ENCODE measurements at places on chromosomes 2 and 18.

DNA sequence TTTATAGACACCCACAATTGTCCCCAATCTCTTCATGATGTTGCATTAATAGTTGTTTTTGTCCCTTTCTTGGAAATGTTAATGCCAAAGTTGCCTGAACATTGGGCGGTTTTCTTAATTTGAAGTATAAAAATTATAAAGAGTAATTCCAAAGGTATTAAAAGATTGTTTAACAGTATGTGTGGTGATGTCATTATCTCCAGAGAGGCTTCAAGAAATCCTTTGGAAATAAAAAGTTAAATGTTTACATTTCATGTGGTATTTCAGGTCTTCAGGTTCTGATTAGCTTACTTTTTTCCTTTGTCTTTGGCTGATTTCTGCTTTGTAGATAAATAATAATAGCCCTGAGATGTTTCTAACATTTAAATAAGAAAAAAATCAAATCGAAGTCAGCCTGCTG is 29.3 kb upstream of the NOSTRIN start:
- no peak for DNase-seq

DNA sequence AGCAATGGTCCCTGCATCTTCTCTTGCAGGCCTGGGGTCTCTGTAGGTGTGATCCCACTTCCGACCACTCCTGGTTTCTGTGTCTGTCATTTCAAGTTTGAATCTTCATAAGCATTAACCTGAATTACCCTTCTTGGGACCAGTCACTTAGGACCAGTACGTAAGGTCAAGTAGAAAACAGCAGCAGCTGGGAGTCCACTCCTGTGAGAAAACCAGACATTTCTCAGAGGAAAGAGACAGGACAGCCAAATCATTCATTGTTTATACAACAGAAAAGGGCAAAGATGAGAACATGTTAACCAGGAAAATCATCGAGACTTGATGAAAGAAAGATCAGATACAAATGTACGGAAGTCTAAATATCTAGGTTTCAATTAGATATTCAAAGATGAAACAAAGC is 163.0 kb downstream of the MREG start:
- DNase-seq = no peak

- no peak for DNase-seq
Observed at GRCh38 chr2:228841475-228841874, 429.6 kb downstream of the PID1 start.

- DNase-seq = no peak
Observed at GRCh38 chr18:21484851-21485636, 115.5 kb downstream of the ESCO1 start.

DNA sequence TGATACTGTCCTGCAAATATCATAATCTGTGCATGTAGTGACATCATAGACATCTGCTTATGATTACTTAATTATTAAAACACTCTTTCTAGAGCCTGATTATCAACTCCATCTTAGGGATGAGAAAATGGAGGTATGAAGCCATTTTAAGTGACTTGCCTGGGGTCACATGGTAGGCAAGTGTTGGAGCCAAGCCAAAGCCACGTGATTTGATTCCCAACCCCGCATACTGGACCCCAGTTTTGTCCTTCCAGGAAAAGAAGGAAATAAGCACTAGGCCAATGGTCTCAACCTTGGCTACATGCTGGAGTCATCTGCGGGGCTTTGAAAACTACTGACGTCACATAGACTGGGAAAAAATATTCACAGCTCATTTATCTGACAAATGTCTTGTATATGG is 19.6 kb upstream of the SEH1L start:
- DNase-seq = no peak

DNA sequence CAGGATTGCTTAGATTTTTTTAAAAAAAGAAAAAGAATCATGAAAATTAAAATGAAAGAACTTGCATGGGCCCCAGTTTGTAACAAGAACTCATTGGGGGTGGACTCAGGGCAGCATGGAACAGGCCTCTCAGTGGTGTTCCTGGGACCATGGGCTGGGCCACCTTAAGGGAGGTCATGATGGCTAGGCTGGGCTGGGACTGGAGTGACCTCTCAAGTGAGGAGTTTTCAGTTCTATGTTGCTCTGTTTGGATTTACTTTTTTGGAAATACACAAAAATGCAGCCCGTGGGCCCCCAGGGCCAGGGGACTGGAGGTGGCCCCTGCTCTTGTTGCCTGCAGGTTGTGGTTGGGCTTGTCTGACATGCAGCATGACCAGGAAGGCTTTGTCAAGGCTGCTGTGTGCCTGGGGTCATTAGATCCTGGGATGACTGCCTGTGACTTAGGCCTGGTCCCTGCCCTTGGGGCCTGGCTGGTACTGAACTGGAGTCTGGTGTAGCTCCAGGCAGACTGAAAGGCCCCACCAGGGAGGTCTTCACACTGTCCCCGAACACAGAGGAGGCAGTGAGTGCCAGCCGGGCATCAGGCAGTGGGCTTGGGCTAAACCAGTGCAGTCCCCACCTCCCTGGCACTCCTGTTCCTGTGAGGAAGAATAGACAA is 115.6 kb downstream of the GLI2 start:
- DNase-seq = no peak

DNA sequence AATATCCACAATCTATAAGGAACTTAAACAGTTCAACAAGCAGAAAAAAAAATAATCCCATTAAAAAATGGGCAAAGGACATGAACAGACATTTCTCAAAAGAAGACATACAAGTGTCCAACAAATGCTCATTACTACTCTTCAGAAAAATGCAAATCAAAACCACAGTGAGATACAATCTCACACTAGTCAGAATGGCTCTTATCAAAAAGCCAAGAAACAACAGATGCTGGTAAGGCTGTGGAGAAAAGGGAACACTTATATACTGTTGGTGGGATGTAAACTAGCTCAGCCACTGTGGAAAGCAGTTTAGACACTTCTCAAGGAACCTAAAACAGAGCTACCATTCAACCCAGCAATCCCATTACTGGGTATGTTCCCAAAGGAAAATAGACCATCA is 7.2 kb upstream of the CRYGB start:
- DNase-seq = no peak

GRCh38 chr18:79963658-79964329 is 649 bp upstream of the HSBP1L1 start:
- DNase-seq = no peak

GRCh38 chr2:187051350-187051749 is 202.4 kb upstream of the ZSWIM2 start:
- no peak for DNase-seq

DNA sequence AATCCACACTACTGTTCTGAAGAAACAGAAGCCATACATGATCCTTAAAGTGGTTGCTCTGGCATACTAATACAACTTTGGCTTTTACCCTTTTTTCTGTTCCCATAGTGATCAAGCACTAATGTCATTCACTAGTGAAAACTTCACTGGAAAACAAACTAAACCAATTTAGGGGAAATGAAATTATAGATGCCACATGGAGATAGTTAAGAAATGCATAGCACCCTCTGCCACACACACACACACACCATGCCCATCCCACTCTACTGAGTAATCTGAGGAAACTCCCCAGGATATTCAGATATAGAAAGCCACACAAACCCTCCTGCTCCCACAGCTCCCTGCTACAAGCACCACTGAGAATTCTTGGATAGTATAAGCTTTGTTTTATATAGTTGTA is 39.1 kb downstream of the SLC3A1 start:
- no peak for DNase-seq

DNA sequence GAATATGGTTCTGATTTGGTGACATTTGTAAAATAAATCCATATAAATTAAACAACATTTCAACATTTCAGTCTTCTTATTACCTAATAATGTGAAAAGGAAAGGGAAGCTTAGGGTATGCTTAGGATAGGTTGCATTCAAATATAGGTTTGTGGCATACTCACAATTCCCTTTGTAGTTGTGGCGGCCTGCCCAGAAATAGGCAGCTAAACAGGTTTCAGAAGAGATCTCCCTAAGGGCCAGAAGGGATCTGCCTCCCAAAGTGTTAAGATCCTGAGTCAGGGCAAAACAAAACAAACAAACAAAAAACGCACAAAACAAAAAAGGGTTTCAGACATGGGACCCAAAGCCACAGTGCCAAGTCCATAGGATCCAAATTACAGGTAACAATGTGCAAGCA is 41.4 kb upstream of the TCF7L1 start:
- no peak for DNase-seq

DNA sequence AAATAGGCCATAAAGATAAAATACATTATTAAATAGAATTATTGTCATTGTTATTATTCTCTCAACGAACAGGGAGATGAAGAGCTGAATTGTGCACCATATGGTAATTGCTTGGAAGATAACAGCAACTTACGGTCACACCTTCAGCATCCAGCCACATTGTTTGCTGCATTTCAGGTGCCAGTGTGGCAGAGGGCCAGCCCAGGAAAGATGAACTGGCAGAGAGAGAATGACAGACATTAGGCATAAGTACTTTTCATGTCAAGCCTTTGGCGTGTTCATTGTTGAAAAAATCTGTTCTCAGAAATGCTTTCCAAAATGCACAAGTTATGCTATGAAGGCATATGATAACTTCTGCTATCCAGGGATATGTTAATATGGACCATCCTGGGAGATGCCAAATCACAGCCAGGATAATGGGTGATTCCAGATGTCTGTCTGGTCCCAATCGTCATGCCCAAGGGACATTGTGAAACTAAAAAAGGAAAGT is 748.6 kb upstream of the PIK3C3 start:
- DNase-seq = no peak

GRCh38 chr18:49639643-49640391 is 78.0 kb downstream of the LIPG start:
- DNase-seq = no peak

GRCh38 chr2:85875350-85876050 is 13.3 kb downstream of the ST3GAL5 start:
- no peak for DNase-seq

DNA sequence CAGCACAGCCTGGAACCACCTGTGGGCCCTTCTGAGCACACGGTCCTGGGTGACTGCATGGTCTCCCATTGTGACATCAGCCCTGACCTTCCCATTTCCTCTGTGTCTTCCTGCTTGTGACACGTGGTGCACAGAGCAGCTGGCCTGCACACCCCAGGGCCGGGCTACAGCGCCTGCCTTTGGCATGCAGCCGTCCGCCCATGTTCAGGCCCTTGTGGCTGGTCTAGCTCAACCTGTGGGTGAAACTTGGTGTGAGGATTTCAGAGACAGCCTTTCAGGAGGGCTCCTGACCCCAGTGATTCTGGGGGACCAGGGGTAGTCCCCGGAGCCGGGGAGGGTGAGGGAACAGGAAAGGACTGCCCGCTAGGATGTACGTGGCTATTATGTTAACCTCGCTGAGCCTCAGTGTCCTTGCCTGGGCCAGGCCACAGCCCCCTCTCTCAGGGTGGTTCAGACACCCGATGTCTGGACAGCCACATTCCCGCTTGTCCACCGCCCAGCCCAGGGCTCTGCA is 284.8 kb upstream of the HS6ST1 start:
- DNase-seq = no peak

- no peak for DNase-seq
Observed at GRCh38 chr18:8660316-8660715, 45.0 kb upstream of the MTCL1 start.

- DNase-seq = no peak
Observed at GRCh38 chr18:36107477-36107876, 21.7 kb downstream of the SLC39A6 start.

DNA sequence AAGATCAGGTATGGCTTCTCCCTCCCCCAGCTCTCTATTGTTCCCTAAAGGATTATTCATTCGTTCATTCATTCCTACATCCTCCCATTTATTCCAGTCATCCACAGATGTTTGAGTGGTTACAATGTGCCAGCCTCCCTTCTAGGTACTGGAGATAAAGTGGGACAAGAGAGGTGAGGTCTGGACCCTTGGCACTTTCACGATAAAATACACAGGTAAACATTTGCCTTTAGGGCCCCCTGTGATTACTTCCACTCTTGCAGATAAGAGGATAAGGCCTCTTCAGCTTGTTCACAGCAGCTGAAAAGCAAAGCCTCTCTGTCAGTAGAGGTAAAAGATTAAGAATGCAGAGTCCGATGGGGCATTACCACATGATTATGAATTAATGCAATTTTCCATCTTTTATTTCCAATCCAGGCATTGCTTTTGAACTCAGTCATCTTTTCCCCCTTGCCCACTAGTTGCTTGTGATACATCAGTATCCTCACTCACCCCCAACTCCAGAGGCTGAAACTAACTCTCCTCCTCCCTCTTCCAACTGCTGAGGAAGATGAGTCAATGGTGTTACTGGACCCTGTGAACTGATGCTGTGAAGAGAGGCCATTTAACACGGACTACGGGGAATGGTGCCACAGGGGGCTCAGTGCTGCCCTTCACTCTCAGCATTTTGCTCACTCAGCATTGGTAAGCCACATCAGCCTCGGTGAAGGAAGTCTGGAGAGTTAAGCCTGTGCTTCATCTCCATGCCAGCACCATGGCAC is 1.1 kb upstream of the DPP4 start:
- DNase-seq = no peak

DNA sequence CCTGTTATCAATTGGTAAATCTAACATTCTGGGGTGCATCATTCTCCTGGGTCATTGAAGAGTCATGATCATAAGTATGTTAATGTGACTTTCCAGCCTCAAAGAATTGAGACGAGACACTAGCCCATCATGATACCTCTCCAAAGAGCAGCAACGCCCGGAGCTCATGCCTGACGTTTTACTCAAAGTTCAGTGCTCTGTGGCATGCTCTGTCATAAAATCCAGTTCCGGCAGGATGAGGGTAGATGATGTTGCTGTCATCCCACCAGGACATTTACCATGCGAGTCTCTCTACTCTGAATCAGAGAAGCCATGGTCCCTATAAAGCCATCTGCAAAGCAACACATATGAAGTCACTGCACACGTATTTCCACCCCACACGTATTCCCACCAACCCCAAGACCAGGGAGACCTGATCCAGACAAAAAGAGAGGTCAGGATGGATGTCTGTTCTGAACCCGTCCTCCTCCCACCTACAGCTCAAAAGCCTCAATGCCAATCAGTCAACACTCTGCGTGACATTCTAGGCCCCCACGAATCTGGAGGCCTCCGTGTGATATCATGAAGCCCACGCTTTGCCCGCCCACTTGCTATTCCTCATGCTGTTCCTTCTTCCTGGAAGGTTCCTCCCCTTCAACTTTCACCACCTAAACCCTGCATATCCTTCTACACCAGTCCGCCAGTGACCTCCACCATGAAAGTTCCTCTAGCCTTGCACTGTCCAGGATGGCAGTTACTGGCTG is 85.8 kb downstream of the DNMT3A start:
- no peak for DNase-seq

DNA sequence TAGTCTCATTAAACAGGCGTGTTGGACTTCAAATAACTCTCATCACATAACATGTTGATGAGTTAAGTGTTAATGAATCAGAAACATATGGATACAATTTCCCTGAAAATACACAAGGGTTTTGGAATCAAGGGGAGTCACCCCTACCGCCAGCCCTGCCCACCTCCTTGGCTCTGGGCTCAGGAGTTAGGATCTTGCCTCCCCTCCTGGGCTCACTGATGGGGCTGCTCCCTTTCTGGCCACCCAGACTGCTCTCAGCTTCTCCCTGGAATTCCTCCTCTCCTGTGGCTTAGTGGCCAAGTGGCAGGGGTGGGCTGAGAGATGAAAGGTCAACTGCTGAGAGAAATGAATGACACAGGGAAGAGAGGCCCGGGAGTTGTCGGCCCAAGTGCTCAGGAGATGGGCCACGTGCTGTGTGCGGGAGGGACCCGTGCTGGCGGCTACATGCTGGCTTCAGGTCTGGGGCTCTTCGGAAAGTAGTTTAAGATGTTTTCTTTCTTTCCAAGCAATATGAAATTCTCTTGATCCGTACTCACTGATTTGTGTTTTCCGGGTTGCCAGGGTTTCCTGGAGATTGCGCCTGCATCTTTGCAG is 55.8 kb upstream of the TNP1 start:
- DNase-seq = no peak
